ENCODE measurements at places on chromosomes 11 and 22.
A peak's percentile ranks its signal among the peaks of the same experiment; 100 is the strongest.

DNA sequence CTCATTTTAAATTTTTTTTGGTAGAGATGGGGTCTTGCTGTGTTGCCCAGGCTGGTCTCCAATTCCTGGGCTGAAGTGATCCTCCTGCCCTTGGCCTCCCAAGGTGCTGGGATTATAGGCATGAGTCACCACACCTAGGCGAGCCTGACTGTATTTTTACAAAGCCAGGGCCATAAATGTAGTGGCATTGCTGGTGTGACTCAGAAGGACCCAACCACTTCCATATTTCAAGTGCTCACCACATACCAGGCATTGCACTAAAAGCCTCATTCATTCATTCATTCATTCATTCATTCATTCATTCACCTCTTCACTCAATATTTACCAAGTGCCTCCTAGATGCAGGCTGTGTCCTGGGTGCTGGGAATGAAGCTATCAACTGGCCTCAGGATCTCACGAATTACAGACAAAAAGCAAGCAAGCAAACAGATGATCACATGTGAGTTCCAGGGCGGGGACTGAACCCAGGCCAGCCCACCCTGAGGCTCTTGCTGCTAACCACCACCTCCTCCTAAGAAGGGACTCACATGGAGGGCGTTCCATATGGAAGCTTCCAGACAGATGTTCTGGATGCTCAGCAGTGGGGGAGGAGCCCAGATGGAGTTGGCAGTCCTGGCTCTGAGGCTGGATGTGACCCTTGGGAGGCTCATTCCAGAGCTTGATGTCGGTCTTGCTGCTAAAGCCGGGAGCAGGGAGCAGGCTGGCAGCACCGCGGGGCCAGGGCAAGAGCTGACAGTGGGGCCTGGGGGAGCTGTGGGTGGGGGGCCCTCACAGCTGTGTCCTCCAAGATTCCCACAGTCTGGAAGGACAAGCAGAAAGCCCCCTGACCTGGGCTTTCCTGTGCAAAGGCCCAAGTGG lies 158.8 kb downstream of the CTTN start:
- DNase-seq: peak; percentile 58

DNA sequence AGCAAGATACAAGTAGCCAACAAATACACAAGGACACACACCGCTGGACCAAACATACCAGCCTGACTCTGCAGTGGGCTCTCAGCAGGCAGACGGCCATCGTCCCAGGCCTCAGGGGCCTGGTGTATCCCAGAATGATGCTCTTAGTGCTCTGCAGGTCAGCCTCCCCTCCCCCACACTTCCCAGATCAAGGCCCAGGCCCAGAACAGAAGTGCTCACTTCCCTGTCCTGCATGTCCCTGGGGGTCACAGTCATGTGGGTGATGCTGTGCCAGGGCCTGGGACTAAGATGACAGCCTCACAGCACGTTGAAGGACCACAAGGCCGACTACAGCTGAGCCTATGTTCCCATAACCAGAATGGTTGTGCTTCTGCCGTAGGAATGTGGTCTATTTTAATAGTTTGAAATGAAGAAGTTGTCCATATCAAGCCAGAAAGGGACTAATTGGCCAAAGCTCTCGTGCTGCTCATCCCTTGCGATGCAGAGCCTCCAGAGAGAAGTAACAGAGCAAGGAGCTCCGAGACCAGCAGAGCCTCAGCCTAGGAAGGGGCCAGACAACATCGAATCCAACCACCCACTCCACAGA lies 48.6 kb downstream of the GAB4 start:
- no peak for DNase-seq

DNA sequence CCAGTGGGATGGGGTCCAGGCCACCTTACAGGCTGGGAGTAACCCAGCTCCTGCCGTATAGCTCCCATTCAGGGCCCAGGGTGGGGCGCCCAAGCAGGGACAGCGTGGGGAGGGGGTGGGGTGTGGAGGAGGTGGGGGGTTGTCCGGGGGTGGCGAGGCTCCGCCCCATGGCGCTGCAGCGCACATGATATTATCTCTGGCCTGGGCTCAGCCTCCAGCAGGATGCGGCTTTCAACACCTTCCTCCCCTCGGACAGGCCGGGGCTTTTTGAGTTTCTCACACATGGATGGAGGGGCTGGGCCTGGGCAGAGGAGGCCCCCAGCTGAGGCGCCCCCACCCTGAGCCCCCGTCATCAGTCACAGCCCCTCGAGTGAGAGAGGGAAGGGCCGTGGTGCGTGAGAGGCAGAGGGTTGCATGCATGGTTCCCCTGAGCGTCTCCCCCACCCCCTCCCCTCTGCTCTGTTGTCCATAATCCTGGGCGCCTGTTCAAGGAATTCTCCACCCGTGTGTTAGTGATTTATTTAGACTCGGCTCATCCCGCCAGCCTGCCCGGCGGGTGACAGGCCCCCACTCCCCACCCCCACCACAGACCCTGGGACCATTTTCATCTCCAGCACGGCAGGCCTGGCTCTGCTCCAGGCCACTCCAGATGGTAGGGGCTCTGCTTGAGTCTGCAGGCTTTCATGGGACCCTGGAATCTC lies 44.9 kb downstream of the WNT11 start:
- DNase-seq: no peak

GRCh38 chr22:26043031-26043430 lies 126.2 kb upstream of the SEZ6L start:
- no peak for DNase-seq

- peak; percentile 100 for DNase-seq
Measured at GRCh38 chr11:19919050-19919561, 206.5 kb downstream of the NAV2 start.

DNA sequence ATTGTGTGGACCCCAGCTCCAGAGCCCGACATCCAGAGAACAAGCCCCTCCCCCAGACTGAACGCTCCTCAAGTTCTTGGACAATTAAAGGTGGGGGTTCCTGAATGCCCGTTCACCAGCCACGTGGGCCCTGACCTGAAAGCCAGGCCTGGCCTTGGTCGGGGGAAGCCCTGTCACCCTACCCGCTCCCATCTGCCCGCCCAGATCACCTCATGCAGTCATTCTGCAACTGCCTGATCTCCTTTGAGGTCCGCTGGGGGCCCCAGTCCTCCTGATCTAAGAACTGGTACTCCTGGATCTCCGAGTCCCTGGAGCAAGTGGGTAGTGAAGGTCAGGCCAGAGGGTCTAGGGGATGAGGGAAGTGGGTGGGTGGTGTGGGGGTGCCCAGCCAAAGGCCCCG lies 9.1 kb upstream of the NAALADL1 start:
- DNase-seq: no peak

DNA sequence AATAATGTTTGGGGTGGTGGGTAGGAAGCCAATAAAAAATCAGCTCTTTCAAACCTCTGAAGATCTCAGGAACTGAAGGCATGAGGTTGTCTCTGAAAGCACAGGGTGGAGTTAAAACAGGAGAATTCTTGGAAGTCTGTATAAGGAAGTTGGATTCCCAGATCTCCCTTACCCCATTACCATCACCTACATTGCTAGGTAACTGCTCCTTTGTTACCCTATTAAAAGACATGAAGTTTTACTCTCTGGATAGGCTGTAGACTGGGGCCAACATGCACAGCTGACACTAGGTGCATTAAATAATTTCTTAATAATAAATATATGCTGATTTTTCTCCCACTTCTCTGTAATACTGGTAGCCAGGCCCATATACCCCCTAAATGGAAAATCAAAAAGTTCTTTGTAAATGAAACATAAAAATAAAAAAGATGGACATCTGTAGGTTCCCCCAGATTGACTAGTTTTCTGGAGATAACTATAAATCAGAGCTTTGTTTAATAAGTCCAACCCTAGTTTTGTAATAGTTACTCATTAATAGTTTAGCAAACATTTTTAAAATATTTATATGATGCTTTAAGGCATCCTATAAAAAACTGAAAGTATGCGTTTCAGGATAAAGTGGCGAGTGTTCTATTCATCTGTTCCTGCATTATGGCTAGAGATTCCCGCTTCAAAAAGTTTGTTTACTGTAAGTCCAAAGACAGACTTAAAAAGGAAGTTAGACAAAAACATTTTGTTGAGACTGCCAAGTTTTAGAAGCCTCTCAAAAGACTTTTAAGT lies 63.8 kb downstream of the KIF18A start:
- no peak for DNase-seq

DNA sequence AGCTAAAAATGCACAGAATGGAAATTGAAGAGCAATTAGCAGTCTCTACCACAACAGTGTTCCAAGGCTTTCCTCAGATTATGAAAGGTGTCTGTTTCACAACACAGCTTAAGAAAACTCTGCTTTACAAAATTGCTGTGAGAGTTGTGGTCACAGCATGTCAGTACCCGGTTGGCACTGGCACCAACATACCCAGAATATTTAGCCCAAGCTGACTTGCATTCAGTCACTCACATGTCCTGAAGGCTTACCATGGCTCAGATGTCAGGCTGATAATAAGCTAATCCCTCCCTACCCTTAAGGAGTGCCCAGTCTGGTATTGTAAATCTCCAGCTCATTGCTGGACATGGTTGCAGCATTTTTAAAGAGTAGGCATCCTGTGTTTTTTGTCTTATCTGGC lies 14.9 kb downstream of the NCR3LG1 start:
- no peak for DNase-seq

- DNase-seq: peak; percentile 53
Measured at GRCh38 chr11:90220391-90220790, 2.5 kb downstream of the CHORDC1 start.

DNA sequence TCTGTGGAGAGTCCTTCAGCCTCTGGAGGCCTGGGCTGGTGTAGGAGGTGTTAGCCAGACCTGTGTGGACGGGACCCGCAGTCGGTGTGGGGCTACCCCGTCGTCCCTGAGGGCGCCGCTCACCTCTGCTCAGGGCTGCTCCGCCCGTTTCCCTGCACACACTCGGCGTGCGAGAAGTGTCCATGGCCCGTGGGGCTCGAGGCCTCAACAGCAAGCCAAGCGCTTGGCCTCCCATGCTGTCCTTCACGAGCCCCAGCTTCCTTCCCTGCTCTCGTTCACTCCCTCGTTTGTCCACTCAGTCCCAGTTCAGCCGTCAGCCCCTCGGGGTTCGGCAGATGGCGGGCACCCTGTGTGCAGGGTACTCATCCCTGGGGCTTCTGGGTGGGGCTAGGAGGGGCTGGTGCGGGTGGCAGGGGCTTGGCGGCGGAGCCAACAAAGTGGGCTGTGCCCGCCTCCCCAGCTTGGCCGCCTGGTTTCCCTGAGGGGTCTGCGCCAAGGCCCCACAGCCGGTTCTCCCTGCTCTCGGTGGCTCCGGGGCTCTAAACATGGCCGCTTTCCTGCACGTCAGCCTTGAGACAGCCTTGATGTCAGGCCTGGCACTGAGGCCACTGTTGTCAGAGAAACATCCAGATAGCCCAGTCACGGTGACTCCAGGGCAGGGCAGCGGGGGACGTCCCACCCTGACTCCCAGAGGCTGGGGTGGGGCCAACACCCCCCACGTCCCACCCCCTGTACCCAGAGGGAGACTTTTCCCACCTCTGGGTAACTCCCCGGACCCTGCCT lies 3.3 kb downstream of the MUC6 start:
- DNase-seq: no peak

GRCh38 chr11:80440835-80441234 lies 1000.0 kb upstream of the TENM4 start:
- DNase-seq: no peak

GRCh38 chr11:69669486-69669885 lies 5.7 kb downstream of the LTO1 start:
- no peak for DNase-seq

DNA sequence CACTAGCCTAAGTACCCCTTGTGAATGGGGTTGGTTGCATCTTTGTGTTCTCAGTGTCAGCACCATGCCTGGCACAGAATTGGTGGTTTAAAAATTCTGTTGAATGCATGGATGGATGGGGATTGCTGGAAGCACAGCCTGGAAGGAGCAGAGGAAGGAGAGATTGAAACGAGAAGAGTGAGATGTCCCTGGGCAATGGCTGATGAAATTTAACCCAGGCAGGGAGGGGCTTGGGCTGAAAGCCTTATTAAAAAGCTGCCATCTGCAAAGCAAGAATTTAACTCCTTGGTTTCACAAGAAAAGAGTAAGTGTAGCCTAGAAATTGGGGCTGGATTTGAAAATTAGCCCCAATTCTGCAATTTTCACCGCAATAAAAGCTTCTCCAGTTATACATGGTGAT lies 126.7 kb downstream of the TEAD1 start:
- DNase-seq: no peak

- DNase-seq: no peak
Measured at GRCh38 chr11:128573638-128574037, 13.7 kb downstream of the ETS1 start.

DNA sequence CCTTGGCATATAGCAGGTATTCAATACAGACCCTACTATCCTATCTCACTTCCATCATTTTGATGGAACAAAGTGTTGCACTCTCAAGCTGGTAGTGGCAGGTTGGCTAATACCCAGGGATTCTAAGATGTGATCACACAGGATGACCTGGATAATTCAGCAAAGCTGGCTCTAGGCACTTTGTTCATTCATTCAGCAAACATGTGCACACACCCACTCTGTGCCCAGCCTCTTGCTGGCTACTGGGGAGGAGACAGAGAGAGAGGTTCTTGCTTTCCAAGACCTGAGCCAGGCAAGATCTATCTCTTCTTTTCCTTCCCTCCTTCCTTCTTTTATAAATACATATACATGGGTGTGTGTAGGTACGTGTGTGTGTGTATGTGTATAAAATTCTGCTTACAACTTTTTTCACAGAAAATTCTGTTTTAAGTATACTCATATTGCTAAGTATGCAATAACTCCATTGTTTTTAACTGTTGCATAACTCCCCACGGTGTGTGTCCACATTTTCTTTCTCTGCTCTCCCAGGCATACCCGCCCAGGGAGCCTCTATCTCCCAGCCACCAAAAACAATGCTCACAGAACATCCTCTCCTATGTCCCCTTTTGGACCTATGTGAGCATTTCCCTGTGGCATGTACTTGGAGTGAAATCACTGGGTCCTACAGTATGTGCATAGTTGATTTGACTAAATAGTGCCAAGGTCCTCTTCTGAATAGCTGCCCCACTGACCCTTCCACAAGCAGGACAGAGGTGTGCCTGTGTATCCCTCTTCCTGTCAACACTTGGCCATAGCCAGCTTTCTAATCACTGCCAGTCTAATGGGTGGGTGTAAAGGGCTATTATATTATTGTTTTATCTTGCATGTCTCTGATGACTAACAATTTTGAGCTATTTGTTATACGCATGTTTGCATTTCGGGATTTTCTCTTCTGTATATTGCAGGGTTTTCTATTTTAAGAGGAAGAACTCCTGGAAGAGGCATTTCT lies 27.5 kb downstream of the CLPB start:
- DNase-seq: no peak

DNA sequence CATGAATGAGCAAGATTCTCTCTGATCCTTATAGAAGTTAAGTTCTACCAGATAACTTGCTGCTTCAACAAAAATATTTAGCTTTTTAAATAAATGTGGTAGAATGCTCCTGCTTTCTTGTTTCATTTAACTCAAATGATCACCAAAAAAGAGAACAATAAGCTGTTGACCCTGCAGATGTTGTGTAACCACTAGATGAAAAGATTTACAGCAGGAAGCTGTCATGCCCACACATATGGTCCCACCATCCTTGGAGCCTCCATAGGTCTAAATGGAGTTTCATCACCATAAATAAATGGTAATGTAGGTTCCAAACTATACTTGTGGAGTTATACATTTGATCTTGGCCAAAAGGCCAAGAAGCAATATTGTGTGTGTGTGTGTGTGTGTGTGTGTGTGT lies 118.8 kb downstream of the RRAS2 start:
- DNase-seq: no peak

- no peak for DNase-seq
Measured at GRCh38 chr22:20319041-20319744, 667 bp downstream of the DGCR6L start.

All from astrocyte (in vitro differentiated cells and primary cell).